Effector memory CD4-positive, alpha-beta T cell (primary cell): ENCODE measurements at places on chromosomes 3 and 15.
A peak's percentile ranks its signal among the peaks of the same experiment; 100 is the strongest.

- no peak for DNase-seq
- no peak overlapping the region for H3K27ac ChIP-seq
- no peaks in the 10 kb centered on the region for H3K27me3 ChIP-seq
- H3K4me1 ChIP-seq = no peaks in the 10 kb centered on the region
Measured at GRCh38 chr15:45083223-45083622, 30.7 kb downstream of the DUOX2 start.

- no peak overlapping the region for H3K27ac ChIP-seq
- DNase-seq = no peak
Measured at GRCh38 chr15:85592148-85592547, 202.6 kb downstream of the KLHL25 start.

DNA sequence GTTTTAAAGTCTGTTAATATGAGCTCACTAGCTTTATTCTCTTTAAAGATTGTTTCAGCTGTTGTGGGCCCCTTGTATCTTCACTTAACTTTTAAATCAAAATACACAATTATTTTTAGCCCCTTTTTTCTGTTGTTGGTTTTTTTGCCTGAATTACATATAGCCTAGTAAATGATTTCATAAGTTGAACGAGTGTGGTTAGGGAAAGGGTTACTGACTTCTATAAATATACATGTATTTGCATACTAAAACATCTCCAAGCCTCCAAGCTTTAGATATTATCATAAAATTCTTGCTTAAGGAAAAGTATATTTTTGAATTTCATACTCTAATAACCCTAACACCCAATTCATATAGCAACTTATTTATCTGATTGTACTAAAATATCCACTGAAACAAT, 73.2 kb upstream of the ARL6 start:
- DNase-seq = no peak
- H3K4me1 ChIP-seq = no peaks in the 10 kb centered on the region
- no peaks in the 10 kb centered on the region for H3K36me3 ChIP-seq
- no peaks in the 10 kb centered on the region for H3K27me3 ChIP-seq
- no peak overlapping the region for H3K27ac ChIP-seq

- no peaks in the 10 kb centered on the region for H3K36me3 ChIP-seq
- H3K27me3 ChIP-seq = no peaks in the 10 kb centered on the region
- no peak for DNase-seq
- no peak overlapping the region for H3K4me3 ChIP-seq
- no peaks in the 10 kb centered on the region for H3K4me1 ChIP-seq
Measured at GRCh38 chr3:11616551-11616950, 27.2 kb downstream of the VGLL4 start.

- no peak overlapping the region for H3K4me3 ChIP-seq
- DNase-seq = no peak
- H3K27me3 ChIP-seq = no peaks in the 10 kb centered on the region
Measured at GRCh38 chr3:118478706-118479276, 555.9 kb downstream of the IGSF11 start.

DNA sequence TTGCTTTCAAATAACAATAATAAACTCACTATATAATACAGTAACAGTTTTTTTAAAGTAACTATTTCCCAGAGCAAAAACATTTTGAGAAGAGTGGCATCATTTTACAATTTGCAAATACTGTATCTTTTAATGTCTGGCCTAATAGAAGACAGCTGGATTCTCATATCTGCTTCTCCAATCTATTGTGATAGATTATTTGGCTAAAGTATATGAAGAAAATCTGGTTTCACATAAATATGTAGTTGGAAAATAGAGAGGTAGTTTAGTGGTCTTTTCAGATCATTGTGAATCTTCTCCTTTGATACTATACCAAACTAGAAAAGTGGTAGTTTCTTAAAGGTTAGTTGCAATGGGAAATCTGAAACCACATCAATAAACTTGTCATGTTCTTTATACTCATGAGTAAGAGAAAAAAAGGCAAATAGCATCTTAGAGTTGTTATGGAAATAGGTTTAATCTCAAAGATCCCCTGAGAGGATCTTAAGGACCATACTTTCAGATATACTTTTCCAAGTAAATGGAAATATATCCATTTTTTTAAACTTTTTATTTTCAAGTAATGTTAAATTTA, 124.8 kb upstream of the NR2E3 start:
- no peaks in the 10 kb centered on the region for H3K36me3 ChIP-seq
- H3K27ac ChIP-seq = no peak overlapping the region
- H3K4me3 ChIP-seq = no peak overlapping the region
- DNase-seq = no peak

GRCh38 chr3:172111163-172111562, 71.8 kb downstream of the FNDC3B start:
- no peaks in the 10 kb centered on the region for H3K27me3 ChIP-seq
- no peak overlapping the region for H3K4me3 ChIP-seq
- no peaks in the 10 kb centered on the region for H3K36me3 ChIP-seq
- H3K27ac ChIP-seq = no peak overlapping the region

DNA sequence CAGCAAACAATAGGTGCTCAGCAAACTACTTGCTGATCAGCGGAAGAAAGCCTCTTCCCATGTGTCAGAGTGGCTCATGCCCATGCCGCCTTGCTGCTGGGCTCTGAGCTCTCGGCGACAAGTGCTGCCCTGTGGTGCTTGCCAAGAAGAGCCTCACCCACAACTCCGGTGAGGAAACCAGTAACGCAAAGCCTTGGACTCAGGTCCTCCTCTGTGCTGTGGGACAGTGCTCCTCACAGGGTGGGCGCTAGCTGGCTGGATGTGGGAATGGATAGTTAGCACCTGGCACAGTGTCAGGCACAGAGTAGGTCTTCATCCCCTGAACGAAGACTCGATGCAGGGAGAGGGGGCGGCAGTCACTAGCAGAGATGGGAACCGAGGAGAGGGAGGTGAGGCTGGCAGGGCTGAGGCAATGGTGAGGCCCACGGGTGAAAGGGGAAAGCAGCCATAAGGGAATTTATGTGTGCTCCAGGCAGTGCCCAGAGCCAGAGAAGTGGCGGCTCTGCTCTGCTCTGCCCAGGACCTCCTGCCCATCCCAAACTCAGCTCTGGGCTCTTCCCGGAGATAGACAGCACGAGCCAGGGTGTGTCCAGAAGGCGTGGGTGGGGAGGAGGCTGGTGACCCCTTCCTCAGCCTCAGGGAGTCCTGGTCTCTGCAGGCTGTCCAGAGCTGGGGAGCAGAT, 55.7 kb downstream of the IQSEC1 start:
- H3K27ac ChIP-seq = peak overlapping the region; percentile 95
- peaks cover 41% of the 10 kb centered on the region for H3K4me1 ChIP-seq
- no peaks in the 10 kb centered on the region for H3K27me3 ChIP-seq
- no peak overlapping the region for H3K4me3 ChIP-seq
- no peaks in the 10 kb centered on the region for H3K36me3 ChIP-seq

GRCh38 chr3:142065344-142065743, 84.0 kb downstream of the TFDP2 start:
- no peak for DNase-seq
- no peak overlapping the region for H3K27ac ChIP-seq
- H3K4me1 ChIP-seq = no peaks in the 10 kb centered on the region
- no peaks in the 10 kb centered on the region for H3K36me3 ChIP-seq

DNA sequence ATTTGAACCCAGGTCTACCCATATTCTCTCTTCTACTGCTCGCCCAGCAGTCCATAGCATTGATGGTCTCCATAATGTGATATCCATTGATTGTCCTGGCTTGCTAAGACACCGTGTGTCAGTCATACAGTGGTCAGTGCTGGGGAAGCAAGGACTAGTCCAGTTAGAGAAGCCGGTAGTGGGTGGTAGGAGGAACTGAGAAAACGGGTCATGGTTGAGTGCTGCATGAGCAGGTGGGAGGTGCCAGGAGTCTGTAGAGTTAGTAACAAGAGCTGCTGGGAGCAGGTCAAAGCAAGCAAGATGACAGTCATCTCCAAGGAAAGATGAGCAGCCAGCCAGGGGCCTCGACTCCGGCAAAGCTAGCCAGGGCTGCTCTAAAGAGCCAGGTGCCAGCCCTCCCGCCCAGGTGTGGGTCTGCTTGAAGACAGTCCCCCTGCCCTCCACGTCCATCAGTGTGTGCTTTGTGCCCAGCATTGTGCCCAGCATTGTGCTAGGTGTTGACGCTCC, 29.5 kb upstream of the USP3 start:
- DNase-seq = no peak
- no peaks in the 10 kb centered on the region for H3K27me3 ChIP-seq
- peaks cover 46% of the 10 kb centered on the region for H3K4me1 ChIP-seq
- H3K4me3 ChIP-seq = no peak overlapping the region

DNA sequence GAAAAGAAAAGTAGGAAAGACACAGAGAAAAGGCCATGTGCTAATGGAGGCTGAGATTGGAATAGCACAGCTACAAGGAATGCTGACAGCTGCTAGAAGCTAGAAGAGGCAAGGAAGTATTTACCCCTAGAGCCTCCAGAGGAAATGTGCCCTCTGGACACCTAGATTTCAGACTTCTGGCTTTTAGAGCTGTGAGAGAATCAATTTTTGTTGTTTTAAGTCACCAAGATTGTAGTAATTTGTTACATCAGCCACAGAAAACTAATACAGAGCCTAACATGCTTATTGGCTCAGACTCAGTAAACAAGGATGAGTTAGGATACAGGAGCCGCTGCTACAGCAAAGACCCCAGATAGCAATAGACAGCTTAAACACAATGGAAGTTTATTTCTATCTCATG, 33.1 kb upstream of the GLCE start:
- no peak overlapping the region for H3K27ac ChIP-seq
- H3K36me3 ChIP-seq = no peaks in the 10 kb centered on the region
- no peaks in the 10 kb centered on the region for H3K4me1 ChIP-seq
- H3K27me3 ChIP-seq = no peaks in the 10 kb centered on the region
